ENCODE measurements at places on chromosomes 1 and 21.
A peak's percentile ranks its signal among the peaks of the same experiment; 100 is the strongest.

DNA sequence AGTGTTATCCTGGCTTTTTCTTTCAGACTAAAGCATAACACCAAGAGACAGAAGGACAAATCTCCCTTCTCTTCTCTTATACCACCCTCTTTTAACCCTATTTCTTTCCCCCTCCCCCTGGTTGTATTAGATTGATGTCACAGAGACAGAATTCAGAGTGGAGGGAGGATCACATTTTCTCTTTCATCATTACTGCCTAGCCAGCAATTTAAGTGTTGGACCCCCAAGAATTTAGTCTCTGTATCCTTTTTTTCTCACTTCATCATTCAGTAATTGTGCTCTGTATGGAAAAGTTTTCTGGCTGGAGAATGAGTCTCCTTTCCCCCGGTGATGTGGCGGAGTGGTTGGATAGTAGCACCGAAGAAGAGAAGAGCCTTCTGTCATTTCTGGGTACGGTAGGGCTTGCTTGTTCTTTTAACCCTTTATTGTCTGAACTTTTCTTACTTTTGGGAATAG is 124.8 kb downstream of the CLEC20A start:
- DNase-seq = no peak

GRCh38 chr1:215526147-215526845 is 40.8 kb upstream of the KCTD3 start:
- peak; percentile 49 for DNase-seq

- no peak for DNase-seq
Measured at GRCh38 chr1:64895500-64895899, 70.8 kb downstream of the JAK1 start.

DNA sequence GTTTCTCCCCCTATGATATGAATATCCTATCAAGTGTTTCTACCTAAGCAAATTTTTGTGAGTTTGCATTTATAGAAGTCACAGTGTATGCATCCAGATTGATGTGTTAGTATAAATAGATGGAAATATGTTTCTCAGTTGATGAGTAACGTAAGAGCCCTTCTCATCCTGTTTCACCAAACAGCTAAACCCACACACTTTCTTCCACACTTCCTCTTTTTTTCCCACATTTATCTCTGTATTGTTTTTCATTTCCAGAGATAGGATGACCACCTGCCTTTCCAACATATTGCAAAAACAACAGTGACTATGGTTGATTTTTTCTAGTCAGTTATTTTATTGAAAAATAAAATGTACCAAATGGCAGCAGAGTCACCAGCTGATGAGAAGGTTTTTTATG is 490.1 kb downstream of the NEGR1 start:
- DNase-seq = no peak

DNA sequence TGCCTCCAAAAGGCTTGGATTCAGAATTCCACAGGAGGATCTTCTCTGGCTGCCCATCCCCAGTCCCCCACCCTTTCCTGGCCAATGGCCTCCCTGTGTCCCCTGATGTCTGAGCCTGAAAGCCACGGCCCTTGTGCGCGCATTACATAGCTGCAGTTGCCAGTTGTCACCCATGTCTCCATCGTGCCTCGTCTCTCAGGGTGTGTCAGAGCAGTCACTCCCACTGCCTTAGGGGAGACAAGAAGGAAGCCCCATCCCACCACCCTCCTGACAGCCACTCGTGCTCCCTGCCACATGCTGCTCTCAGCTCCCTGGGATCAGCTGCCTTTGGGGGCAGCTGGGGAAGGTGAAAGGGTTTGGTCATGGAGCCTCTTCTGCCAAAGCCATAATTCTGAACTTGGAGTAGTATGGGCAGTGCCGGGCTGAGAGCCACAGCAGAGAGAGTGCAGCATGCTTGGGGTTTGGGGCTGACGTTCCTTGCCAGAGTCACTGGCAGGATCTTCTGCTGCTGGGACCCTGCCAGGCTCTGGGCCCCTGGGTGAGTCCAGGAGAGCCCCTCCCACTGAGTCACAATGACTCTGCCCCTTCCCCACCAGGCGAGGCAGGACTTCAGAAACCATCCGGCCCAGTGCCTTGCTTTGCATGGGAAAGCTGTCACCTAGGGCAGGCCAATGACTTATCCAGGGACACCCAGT is 285.9 kb upstream of the VAMP3 start:
- no peak for DNase-seq

DNA sequence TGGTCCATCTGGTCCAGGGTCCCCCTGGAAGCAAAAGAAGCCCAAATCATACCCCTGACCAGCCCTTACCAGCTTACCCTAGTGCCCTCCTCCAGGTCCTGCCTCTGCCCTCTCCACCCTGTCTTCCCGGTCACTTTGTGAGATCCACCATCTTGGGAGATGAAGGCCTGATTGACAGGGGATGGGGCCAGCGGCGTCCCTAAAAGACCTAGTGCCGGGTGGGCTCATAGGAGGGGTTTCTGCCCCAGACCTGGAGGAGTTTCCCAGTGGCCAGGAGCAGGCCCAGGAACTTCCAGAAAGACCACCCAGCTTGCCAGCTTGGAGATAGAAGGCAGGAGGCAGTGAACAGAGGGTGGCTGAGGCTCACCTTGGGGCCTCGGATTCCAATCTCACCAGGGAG is 5.4 kb downstream of the COL9A2 start:
- no peak for DNase-seq

DNA sequence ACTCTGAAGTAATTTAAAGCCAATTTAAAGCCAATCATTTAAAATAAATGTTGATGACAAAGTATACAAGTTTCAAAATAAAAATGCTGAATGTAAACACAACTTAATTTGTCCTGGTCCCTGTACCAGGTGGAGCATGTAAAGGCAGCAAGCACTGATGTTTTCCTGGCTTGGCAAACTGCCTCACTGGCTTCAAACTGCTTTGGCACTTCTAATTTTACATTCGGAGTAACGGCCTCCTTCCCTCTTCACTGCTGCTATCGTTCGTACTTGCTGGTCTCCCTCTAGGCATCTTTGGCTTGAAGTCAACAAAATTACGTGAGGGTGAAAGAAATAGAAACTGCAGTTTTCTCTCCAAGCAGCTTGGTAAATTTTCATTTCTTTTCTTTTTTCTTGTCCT is 287.9 kb downstream of the LTN1 start:
- DNase-seq = no peak

GRCh38 chr1:160192234-160192633 is 1.9 kb downstream of the CASQ1 start:
- no peak for DNase-seq

GRCh38 chr1:87800006-87800405 is 471.3 kb downstream of the LMO4 start:
- DNase-seq = no peak

DNA sequence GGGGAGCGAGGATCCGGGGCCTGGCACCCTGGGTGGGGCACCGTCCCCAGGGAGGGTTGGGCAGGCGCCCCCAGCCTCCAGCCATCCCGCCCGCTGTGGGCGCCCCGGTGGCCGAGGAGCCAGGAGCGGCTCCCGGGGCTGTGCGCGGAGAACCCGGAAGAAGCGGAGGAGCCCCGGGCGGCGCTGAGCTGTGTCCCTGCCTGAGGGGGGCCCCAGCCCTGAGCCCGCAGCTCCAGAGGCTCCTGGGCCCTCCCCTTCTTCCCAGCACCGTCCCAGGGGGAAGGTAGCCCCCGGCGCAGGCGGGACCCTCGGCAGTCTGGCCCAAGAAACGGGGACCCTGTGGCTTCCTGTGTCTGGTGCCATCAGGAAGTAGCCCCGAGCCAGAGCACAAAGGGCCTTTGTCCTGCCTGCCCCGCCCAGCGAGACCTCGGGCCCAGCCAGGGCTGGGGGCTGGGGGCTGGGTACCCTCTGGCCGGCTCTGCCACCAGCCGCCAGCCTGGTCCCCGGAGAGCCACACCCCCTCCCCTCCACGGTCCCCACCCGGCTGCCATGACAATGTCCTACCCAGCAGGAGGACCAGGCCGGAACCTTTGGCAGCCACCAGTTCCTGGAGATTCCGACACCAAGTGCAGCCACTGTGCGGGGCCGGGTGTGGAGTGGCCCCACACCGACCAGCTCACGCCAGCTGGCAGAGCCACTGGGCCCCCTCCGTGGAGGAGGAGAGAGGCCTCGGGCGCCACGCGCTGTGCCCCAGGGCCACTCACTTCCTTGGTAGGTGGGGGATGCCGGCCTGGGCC is 15.6 kb upstream of the TTLL10 start:
- DNase-seq = peak; percentile 8

GRCh38 chr1:11308699-11309224 is 35.8 kb downstream of the UBIAD1 start:
- DNase-seq = no peak

DNA sequence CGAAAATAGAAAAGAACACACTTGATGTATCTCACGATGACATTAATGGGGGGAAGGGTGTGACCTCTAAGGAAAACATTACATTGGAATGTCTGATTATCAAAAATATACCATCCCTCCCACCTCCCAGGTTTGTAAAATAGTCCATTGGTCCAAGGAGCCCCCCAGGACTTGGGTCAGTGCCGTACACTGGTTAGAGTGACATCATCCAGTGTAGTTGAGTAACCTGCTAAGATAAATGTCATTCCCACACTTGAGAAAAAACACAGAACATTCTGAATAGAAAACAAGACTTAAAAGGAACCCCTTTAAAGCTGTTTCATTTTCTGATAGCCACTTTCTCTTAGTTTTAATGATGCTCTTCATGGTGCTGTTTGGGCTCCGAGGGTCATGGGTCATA is 15.2 kb downstream of the DDX20 start:
- DNase-seq = no peak

- no peak for DNase-seq
Measured at GRCh38 chr1:111813440-111814304, 58.0 kb downstream of the DDX20 start.

- DNase-seq = no peak
Measured at GRCh38 chr1:161849518-161849917, 83.4 kb downstream of the ATF6 start.

DNA sequence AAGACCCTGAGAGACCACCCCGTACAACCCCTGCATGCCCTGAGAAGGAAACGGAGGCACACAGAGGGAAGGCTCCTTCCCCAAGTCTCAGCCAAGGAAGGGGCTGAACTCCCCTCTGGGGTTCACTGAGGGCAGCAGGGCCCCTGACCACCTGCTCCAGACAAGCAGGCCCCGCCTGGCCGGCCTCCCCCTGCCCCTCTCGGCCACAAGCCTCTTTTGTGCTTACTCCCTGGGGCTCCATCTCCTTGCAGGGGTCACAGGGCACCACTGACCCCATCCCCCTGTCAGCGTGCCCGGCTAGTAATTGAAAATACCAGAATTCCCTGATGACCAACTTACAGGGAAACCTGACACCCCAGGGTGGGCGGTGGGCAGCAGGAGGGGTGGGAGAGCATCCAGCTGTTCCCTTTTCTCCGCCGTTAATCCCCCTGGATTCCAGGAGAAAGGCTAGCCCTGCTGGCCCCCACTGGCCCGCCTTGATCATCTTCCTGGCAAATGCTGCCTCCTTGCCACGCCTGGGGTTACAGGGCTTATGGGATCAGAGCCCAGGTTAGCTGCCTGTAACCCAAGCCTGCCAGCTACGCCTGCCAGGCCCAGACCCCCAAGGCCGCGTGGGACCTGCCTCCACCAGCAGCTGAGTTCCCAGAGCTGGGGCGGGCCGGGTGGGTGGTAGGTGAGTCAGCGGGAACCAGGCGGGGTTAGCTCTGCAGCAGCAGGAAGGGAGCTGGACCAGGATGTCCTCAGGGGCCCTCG is 96.1 kb downstream of the LACTBL1 start:
- DNase-seq = no peak

DNA sequence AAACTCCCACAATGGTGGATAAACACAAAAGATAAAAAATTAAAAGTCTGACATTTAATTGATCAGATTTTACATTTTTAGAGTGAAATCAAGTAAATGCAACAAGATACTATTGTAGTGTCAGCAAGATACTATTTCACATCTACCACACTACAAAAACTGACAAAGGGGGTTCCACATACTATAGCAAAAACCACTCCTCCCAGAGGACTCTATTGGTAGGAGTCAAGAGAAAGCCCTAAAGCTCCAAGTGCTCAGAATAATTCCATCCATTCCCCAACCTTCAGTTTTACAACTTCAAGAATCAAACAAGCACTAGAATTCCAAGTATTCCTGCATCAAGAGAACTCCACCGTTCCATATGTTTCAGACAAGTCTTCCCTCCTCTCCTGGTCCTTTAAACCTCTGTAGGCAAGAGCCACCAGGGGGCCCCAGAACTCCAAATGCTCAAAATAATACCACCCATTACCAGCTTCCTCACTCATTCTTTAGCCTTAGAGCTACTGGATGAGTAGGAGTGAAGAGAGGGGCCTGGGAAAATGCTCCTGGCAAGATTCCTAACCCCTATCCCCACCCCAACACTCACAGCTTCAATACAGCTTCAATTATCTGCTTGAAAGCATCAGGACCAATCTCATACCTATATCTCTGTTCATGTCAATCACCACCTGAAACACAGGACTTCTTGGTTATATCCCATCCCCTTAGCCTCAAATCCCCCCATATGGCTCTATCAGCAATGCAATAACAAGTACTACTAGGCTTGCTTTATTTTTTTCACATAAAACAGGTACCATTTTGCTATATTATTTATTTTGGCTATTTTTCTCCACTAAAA is 9.9 kb downstream of the TOR1AIP2 start:
- DNase-seq = peak; percentile 45

DNA sequence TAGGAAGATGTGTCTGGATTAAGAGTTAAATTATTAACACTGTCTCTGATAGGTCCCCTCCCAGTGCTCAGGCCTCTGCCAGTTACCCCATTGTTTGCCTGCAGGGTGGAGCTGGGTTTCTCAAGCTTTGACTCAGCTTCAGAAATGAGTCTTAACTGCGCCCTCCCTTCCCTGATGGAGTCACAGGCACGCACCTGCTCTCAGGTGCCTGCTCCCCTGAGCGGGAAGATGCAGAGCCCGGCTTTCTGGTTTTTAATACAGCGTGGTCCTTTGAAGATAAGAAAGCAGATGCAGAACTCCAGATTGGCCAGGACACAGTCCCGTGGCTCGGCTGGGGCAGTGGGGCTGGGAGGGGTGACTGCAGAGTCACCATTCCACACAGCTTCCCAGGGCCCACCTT is 3.2 kb upstream of the SPRR4 start:
- no peak for DNase-seq

Measured in CD4-positive, alpha-beta T cell treated with Interleukin-4 for 4 hours (primary cell).